ENCODE measurements at places on chromosomes 4 and X.

- DNase-seq = no peak
These were observed 7.6 kb upstream of the TLR2 start for GRCh38 chr4:153676486-153676885.

- no peak for DNase-seq
These were observed 81.4 kb downstream of the PTPN13 start for GRCh38 chr4:86675548-86675947.

DNA sequence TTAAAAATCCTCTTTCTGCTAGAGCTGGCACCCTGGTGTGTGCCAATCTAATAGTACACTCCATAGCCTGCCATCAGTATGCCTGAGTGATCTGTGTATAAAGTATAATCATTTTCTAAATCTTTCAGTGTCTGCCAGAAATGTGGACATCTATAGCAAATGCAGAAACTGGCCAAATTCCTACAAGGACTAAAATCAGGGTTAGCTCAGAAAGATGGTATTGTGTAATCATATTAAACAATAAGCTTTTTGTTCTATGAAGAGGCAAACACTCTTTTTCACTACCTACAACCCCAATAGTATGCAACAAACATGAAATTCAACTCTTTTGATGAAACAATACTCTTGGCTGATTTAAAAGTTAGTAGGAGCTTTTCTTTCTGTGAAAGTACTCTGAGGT lies 7.7 kb upstream of the TXLNG start:
- no peak for DNase-seq

- DNase-seq = no peak
These were observed 83.2 kb downstream of the FUNDC1 start for GRCh38 chrX:44459501-44459900.

GRCh38 chrX:8803326-8803725 lies 2.1 kb upstream of the FAM9A start:
- DNase-seq = no peak

Data from lung (tissue), 17 donors.